Karpas-422 (cell line): ENCODE measurements at places on chromosomes 4 and X.

- no peak overlapping the region for H3K27ac ChIP-seq
- H3K27me3 ChIP-seq: no peaks in the 10 kb centered on the region
- DNase-seq: no peak
- H3K36me3 ChIP-seq: no peaks in the 10 kb centered on the region
- no peaks in the 10 kb centered on the region for H3K4me1 ChIP-seq
- no peak overlapping the region for H3K4me3 ChIP-seq
These were observed 179.5 kb downstream of the HNRNPD start for GRCh38 chr4:82194329-82194728.

DNA sequence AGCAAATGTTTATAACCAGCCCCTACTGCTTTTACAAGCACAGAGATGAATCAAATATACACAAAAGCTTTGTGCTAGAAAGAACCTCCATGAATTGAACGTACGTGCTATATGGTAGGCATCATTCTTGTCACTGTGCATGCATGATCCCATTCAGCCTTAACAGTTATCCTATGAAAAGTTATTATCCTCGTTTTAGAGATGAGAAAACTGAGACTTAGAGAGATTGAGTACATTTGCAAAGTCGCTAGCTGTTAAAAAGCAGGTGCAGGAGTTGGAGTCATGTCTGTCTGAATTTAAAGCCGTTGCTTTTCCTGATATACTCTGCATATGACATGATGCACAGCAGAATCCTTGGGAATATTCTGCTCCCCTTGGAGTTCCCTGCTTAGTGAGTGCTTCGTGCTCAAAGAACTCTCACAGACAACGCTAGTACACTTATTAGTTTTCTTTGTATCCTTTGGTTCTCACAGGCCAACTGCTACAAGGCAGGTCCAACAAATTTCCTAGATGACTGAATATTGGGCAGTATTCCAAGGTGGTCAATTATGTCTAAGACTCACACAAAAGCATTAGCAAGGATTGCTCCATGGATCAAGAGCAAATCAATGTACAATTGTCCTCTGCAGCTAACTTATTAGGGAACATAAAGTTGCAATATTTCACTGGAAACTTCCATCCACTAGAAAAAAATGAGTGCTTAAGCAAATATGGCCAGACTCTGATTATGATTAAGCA lies 42.8 kb upstream of the TRIM2 start:
- no peaks in the 10 kb centered on the region for H3K27me3 ChIP-seq
- H3K36me3 ChIP-seq: no peaks in the 10 kb centered on the region
- no peak overlapping the region for H3K4me3 ChIP-seq

- H3K4me3 ChIP-seq: peak overlapping the region; percentile 84
- peaks cover 20% of the 10 kb centered on the region for H3K4me1 ChIP-seq
- H3K36me3 ChIP-seq: peaks cover 9% of the 10 kb centered on the region; the same call in 1 of the 2 replicates
- H3K27ac ChIP-seq: peak overlapping the region; percentile 38
- DNase-seq: peak; percentile 95
- H3K27me3 ChIP-seq: no peaks in the 10 kb centered on the region
These were observed 82.3 kb upstream of the CD99 start for GRCh38 chrX:2608638-2609430.

GRCh38 chrX:31038575-31039326 lies 33.1 kb downstream of the FTHL17 start:
- no peak overlapping the region for H3K4me3 ChIP-seq
- no peaks in the 10 kb centered on the region for H3K27me3 ChIP-seq
- H3K36me3 ChIP-seq: no peaks in the 10 kb centered on the region
- H3K4me1 ChIP-seq: no peaks in the 10 kb centered on the region

DNA sequence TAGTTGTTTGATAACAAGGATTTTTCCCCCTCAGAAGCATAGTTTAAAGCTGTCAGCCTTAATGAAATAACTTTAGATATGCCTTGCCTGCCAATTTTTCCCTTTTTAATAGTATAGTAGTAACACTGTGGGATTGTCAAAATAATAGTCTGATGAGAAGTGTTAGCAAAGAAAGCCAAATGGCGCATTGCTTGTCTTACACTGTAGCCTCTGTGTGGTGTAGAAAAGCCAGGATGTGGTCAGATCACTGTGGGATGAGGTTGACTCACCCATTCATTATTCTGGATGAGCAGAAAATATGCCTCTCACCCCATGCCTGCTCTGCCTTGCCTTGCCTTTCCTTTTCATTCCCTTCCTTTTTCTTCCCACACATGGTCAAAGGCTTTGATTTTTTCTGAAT lies 257.8 kb upstream of the NRK start:
- H3K27me3 ChIP-seq: no peaks in the 10 kb centered on the region
- no peak overlapping the region for H3K27ac ChIP-seq
- no peaks in the 10 kb centered on the region for H3K36me3 ChIP-seq

GRCh38 chr4:654871-655463 lies 19.1 kb downstream of the ATP5ME start:
- H3K27ac ChIP-seq: no peak overlapping the region
- no peaks in the 10 kb centered on the region for H3K27me3 ChIP-seq
- H3K4me1 ChIP-seq: no peaks in the 10 kb centered on the region
- H3K36me3 ChIP-seq: no peaks in the 10 kb centered on the region
- DNase-seq: no peak

GRCh38 chr4:141376769-141377168 lies 156.1 kb downstream of the ZNF330 start:
- no peaks in the 10 kb centered on the region for H3K27me3 ChIP-seq
- no peak overlapping the region for H3K4me3 ChIP-seq
- no peaks in the 10 kb centered on the region for H3K4me1 ChIP-seq
- no peak overlapping the region for H3K27ac ChIP-seq
- H3K36me3 ChIP-seq: no peaks in the 10 kb centered on the region

- no peaks in the 10 kb centered on the region for H3K27me3 ChIP-seq
- H3K36me3 ChIP-seq: no peaks in the 10 kb centered on the region
These were observed 6.5 kb downstream of the FTSJ1 start for GRCh38 chrX:48482526-48482925.

GRCh38 chr4:124537971-124538370 lies 174.6 kb downstream of the ANKRD50 start:
- no peaks in the 10 kb centered on the region for H3K4me1 ChIP-seq
- H3K27ac ChIP-seq: no peak overlapping the region
- H3K36me3 ChIP-seq: no peaks in the 10 kb centered on the region
- no peaks in the 10 kb centered on the region for H3K27me3 ChIP-seq
- no peak for DNase-seq
- H3K4me3 ChIP-seq: no peak overlapping the region

- DNase-seq: peak; percentile 79
- H3K27ac ChIP-seq: no peak overlapping the region
- H3K36me3 ChIP-seq: peaks cover 10% of the 10 kb centered on the region
- no peak overlapping the region for H3K4me3 ChIP-seq
- peaks cover 8% of the 10 kb centered on the region for H3K4me1 ChIP-seq
These were observed 6.5 kb upstream of the USP46 start for GRCh38 chr4:52665592-52665991.

- no peak overlapping the region for H3K27ac ChIP-seq
- no peaks in the 10 kb centered on the region for H3K36me3 ChIP-seq
- no peaks in the 10 kb centered on the region; the same call in 1 of the 2 replicates for H3K27me3 ChIP-seq
- H3K4me1 ChIP-seq: peaks cover 4% of the 10 kb centered on the region; the same call in 1 of the 2 replicates
These were observed 13.1 kb upstream of the BANK1 start for GRCh38 chr4:101777431-101777830.

DNA sequence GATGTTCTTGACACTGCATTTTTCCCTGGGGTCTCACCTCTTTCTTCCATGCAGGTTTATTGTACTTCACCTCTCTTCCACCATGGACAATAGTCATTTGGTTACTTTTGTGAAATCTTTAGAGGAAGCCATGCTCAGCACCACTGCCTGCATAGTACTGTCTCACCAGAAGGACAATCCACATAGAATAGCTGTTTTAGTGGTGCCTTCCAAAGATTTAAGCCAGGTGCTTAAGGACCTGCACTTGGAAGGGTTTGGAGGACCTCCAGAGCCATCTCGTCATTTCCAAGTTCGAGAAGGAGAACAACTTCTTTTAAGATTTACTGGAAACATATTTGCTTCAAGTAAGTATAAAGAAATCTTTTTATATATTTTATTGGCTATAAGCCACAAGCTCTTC lies 26.7 kb downstream of the DTHD1 start:
- H3K27me3 ChIP-seq: no peaks in the 10 kb centered on the region
- no peaks in the 10 kb centered on the region for H3K36me3 ChIP-seq
- H3K27ac ChIP-seq: no peak overlapping the region
- H3K4me1 ChIP-seq: no peaks in the 10 kb centered on the region

DNA sequence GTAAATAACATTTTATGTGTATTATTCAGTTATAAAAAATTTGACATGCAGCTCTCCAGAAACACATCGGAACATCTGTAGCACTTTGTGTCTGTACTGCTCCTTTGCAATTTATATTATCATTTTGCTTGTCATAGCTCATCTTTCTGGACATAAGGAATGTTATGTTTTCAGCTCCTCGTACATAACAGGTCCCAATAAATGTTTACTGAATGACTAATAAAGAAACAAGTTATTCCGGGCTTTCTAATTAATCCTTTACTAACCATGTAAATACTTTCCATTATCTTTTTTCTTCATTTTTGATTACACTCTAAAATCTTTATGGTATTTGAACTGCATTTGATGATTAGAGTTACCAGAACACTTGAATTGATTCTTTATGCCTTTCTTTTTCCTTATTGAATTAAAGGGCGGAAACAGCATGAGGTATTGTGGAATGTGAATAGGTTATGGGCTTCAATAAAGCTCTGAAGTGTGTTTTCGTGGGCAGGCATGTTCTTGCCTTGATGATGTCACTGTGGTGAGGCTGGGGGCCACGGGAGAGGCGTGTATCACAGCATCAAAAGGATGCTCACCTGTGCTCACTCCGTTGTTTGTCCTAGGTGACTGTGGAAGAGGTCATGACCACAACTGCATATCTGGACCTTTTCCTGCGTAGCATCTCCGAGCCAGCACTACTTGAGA lies 131.6 kb downstream of the GATB start:
- H3K27ac ChIP-seq: no peak overlapping the region
- no peak for DNase-seq
- no peak overlapping the region for H3K4me3 ChIP-seq
- no peaks in the 10 kb centered on the region for H3K27me3 ChIP-seq

- no peak overlapping the region for H3K27ac ChIP-seq
- no peaks in the 10 kb centered on the region for H3K27me3 ChIP-seq
- peak overlapping the region; percentile 32; the same call in 1 of the 2 replicates for H3K4me3 ChIP-seq
- DNase-seq: no peak
These were observed 1.0 kb downstream of the SCD5 start for GRCh38 chr4:82797405-82798111.

DNA sequence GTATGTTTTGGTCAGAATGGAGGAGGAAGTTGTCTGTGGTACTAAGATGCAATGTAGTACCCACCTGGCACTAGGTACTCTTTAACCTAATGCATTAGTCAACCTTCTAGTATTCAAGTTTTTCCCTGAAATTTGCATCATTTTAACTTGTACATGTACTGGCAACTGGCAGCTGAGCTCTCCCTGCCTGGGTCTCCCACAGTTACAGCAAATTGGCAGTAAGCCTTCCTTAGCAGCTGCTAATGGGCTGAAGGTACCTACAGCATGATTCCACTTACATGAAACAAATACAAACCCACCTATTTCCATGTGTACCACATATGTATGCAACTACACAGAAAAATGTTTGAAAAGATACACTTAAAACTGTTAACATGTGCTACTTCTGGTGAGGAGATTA lies 8.1 kb upstream of the KLHL2 start:
- no peak for DNase-seq
- H3K36me3 ChIP-seq: no peaks in the 10 kb centered on the region
- H3K27me3 ChIP-seq: no peaks in the 10 kb centered on the region
- H3K27ac ChIP-seq: no peak overlapping the region
- no peak overlapping the region for H3K4me3 ChIP-seq
- peaks cover under 1% of the 10 kb centered on the region; the same call in 1 of the 2 replicates for H3K4me1 ChIP-seq

DNA sequence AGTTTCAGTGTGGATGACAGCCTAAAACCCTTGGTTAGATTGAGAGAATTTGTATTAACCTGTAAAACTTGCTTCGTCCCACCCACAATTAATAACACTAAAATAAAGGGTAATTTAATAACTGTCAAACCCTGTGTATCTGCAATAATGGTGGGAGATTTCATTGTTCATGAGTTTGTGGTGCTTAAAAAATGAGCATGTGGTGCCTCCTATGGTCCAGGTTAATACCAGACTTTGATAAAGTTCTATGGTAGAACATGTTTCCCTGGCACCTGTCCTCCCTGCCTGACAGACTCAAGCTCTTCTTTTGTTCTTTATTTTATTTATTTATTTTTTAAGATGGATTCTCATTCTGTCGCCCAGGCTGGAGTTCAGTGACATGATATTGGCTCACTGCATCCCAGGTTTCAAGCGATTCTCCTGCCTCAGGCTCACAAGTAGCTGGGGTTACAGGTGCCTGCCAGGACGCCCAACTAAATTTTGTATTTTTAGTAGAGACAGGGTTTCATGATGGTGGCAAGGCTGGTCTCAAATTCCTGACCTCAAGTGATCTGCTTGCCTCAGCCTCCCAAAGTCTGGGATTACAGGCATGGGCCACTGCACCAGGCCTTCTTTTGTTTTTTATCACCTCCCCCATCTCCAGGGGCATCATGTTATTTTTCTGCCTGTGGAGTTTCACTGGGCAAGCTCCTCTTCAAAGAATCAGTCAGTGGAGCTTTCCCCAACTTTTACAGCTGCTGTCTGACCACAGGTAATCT lies 289.2 kb downstream of the NR3C2 start:
- DNase-seq: peak; percentile 65
- H3K27ac ChIP-seq: no peak overlapping the region
- H3K4me3 ChIP-seq: no peak overlapping the region
- no peaks in the 10 kb centered on the region for H3K36me3 ChIP-seq

DNA sequence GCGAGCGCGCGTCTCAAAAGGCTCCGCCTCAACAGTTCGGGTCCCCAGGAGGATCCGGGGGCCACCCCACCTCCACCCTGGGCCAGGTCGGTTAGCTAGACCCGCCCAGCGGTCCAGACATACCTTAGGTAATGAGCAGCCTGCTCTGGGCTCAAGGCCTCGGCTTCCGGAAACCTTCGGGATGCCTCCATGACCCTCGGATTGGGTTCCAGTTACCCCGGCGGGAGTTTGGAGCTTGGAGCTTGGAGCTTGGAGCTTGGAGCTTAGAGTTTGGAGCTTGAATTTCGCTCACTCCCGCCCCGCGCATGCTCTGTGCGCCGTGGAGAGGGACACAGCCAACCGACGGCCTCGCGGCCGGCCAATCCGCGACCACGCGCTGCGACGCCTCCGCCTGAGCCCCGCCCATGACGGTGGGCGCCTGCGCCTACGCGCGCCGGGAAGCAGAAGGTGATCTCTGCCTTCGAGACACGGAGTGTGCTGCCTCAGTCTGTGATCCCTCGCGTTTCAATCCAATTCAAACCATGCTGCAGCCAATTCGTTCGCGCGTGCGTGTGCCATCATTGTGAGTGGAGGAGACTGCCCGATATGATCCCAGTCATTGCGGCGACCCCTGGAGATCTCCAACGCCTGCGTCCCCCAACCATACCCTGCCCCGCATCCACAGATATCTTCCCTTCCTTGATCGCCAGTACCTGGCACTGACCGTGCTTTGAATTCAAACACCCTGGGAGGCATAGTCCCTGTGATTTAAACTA lies at the start of gene ERCC6L:
Gene ERCC6L (minus strand): TSS at position 307 of the 755 bp plus-strand sequence. CDS start 116 bp downstream, at position 191.
- H3K4me1 ChIP-seq: peaks cover 13% of the 10 kb centered on the region
- peak; percentile 93 for DNase-seq
- 0 out of 2 replicates have a peak within 1 kb of the TSS, but pooled peaks have one; percentile 40 for H3K27ac ChIP-seq

GRCh38 chr4:152029631-152030030 lies 268.8 kb upstream of the GATB start:
- H3K27me3 ChIP-seq: no peaks in the 10 kb centered on the region
- H3K4me1 ChIP-seq: peaks cover 57% of the 10 kb centered on the region
- peak overlapping the region; percentile 85; the same call in 1 of the 2 replicates for H3K27ac ChIP-seq
- peak; percentile 43 for DNase-seq
- no peaks in the 10 kb centered on the region for H3K36me3 ChIP-seq
